Activated T-cell treated with anti-CD3 and anti-CD28 coated beads for 48 hours (primary cell): ENCODE measurements at places on chromosomes 16 and 17.

DNA sequence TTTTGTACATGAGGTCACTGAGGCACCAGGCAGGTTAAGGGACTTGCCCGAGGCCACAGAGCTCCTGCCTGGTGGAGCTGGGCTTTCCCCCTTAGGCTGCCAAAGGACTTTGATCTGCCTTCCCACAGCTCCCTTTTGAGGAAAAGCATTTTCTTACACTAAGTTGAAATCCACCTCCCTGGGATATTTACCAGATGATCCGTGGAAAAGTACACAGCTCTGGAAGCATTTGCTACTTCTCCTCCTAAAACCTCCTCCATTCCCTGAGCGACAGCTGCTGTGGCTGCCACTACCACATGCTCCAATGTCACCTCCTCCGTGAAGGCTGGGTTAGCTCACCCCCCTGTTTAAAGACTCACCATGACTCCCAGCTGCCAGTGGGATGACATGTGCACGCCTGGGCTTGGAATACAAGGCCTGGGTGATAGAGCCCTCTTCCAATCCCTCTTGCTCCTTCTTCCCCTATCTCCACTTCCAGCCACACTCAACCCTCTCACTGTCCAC lies 1.2 kb upstream of the MPRIP start:
- no peak for DNase-seq

DNA sequence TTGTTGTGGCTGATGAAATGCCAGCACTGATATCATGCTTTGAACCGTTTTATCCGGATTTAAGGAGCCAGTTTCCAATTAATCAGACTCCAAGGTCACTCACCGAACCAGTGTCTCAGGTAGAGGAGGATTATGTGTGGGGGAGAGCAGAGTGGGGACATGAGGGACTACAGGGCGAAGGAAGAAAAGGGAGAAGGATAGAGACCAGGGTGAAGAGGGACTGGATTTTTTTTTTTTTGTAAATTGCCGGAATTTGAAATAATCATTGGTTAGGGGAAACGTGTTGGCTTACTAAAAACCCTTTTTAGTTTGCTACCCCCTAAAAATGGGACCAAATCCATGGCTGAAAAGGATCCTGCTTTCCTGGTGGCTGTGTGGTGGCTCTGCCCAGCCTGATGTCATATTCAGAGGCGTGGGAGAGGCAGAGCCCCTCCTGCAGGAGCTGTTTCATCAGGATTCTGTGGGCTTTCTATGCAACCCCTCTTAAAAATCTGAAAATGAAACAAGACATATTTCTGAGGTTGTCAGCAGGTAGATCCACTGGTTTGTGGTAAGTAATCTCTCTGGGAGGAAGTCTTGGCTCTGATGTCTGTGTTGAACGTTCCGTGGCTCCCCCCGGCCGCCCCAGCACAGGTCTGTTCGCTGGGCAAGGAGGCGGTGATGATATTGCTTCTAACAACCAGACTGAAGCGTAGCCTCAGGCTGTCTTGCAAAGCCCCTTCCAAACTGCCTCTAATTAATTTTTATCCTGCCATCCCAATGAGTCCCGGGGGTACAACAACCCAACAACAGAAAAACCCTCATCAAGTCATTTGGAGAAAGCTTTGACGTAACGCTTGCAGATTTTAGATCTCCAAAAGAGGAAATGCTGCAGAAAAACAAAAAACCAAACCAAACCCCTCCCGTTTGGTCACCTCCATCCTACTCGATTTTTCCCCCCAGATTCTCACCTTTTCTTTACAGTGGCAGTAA lies 143.0 kb upstream of the ZFHX3 start:
- no peak for DNase-seq

DNA sequence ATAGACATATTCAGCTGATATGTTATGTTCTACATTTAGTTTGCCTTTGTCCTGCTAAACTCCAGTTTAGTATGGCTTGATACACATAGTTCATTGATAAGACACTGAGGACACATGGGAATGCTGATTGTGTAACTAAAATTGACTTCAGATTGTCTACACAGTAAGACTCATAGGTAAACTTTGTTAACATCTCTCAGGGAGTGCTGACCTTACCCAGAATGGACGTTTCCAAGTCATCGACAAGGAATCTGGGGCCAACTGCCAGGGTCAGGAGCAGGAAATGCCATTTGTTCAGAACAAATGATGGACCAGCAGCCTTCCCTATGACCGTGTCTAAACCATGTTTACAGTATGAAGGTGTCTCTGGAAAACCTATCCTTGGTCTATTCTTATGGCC lies 58.7 kb downstream of the DYNLRB2 start:
- DNase-seq: no peak

- no peak for DNase-seq
Measured at GRCh38 chr16:79537584-79537983, 63.0 kb downstream of the MAF start.

DNA sequence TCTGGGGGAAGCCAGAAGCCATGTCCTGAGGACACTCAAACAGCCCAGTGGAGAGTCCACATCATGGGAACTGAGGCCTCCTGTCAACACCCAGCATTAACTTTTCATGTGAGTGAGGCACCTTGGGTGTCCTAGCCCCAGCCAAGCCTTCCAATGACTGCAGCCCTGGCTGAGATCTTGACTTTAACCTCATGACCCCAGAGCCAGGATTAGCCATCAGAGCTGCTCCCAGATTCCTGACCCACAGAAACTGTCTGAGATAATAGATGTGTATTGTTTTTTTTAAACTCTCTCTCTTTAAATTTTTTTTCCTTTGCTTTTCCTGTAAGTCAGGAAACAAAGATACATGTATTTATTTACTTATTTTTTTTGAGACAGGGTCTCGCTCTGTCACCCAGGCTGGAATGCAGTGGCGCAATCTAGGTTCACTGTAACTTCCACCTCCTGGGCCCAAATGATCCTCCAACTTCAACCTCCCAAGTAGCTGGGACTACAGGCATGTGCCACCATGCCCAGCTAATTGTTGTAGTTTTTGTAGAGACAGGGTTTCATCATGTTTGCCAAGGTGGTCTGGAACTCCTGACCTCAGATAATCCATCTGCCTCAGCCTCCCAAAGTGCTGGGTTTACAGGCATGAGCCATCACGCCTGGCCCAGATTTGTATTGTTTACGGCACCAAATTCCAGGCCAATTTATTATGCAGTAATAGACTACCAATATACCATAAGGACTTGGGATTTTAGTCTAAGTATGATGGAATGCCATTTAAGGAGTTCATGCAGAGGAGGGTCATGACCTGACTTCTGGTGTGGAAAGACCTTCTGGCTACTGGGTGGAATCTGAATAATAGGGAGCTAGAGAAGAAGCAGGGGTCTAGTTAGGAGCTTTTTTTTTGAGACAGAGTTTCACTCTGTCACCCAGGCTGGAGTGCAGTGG lies 14.0 kb upstream of the TMEM94 start:
- no peak for DNase-seq
